Activated gamma-delta T cell treated with anti-CD3 and anti-CD28 coated beads, Interleukin-2, amount 50 U/mL, for 16 hours (primary cell): ENCODE measurements at places on chromosomes 1 and 21.

DNA sequence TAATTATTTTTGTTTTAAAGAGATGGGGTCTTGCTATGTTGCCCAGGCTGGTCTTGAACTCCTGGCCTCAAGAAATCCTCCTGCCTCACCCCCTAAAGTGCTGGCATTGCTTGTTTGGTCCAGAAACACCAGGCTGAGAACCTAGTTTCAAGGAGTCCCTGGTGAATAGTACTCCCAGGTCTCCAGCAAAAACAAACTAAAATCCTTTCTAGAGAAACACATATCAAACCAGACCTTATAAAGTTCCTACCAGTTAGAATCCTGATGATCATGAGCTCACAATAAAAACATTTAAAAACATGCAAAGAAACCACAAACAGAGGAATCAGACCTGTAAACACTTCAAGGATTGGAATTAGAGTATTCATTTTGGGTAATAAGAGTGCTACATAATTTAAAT is 34.4 kb upstream of the PADI1 start:
- no peak for DNase-seq

DNA sequence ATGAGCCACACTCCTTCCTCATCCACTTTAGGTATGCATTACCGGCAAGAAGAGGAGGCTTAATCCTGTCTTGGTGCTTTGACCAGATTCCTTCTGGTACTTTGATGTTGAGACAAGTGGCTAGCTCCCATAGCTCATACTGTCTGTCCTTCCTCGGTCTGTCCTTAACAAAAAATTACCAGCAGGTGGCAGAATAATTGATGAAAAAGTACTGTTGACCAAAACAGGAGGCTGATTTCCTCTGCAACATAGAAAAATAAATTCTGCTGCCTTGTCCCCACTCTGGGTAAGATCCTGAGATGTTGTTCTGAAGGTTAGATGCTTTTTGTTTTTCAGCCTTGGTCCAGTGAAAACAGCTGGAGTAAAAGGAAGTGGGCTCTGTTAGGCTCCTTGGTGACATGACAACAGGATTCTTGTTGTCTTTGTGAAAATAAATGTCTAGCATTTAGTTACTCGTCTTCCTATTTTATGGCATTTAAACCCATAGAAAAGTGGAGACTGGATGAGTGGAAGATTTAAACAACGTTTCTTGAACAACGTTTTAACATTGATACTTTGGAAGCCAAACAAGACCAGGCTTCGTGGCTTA is 11.2 kb upstream of the HJV start:
- no peak for DNase-seq

DNA sequence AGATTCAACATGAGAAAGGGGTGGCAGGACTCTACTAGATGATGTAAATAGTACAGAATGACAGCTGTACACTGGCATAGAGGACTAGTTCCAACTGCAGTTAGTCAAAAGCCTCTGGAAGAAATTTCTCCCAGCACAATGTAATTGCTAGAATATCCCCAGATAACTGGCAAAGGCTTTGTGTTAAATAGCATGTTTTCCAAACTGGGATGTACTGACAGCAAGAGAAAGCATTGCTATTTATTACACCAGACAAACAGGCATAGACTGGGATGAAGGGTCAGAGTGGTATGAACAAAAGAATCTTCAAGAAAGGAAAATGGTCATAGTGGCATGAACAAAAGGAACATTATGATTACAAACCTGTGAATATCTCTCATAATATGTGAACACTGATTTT is 115.9 kb upstream of the CXADR start:
- DNase-seq: no peak

GRCh38 chr1:1603671-1604373 is 3.9 kb upstream of the FNDC10 start:
- DNase-seq: no peak

GRCh38 chr1:207853372-207853757 is 57.6 kb downstream of the CD34 start:
- DNase-seq: no peak

- no peak for DNase-seq
Observed at GRCh38 chr1:175073633-175074032, 6.0 kb downstream of the TNN start.

DNA sequence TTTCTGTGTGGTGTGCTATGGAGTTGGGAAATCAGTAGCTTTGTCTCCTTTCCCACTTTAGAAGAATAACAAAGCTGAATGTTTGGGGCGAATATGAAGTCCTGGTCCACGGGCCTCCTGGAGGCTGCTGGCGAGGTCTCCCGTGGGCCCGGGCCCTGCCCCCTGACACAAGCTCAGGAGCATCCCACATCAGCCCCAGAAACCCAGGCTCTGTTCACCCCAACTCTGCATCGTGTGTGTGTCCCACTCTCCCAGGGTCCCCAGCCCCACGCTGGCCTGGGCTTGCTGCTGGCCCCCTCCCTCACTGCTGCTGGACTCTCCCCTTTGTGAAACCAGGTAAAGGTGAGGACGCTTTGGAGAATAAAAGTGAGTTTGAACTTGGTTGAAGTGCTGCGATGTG is 8.1 kb downstream of the PRDM16 start:
- DNase-seq: no peak

GRCh38 chr21:31732597-31733550 is 956 bp upstream of the SCAF4 start:
- no peak for DNase-seq

GRCh38 chr1:74467786-74468377 is 44.5 kb downstream of the LRRC53 start:
- DNase-seq: no peak

DNA sequence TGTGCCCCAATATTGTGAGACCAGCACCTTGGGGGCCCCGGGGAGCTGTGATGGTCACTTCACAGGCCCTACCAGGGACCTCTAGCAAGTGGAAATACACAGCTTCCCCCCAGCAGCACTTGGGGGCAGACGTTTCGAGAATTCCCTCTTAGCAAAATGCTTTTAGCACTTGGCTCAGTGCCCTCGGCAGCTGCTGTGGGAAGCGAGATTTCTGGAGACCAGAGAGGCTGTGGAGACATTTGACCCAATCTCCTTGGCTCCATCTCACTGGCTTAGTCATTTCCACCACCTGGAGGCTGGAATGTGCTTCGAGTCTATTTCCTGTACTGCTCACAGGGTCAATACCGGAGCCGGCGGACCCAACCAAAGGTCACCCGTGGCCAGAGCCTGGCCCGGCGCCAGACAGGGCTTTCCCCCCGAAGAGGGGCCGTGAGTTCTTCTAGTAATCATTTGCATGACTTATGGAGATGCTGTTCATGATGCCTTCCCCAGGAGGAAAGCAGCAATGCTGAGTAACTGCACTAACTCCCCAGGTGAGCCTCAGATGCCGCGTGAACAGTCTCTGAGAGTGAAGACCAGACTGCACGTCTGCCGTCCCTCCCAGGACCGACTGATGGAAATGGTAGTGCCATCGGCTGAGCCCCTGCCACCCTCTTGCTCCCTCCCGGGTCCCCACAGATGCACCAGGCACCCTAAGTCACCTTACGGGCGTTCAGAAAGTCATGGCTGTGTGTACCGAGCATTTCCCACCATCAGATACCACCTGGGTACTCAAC is 4.4 kb upstream of the C2CD2 start:
- DNase-seq: no peak

- DNase-seq: no peak
Observed at GRCh38 chr21:17435565-17436543, 77.0 kb upstream of the CXADR start.

DNA sequence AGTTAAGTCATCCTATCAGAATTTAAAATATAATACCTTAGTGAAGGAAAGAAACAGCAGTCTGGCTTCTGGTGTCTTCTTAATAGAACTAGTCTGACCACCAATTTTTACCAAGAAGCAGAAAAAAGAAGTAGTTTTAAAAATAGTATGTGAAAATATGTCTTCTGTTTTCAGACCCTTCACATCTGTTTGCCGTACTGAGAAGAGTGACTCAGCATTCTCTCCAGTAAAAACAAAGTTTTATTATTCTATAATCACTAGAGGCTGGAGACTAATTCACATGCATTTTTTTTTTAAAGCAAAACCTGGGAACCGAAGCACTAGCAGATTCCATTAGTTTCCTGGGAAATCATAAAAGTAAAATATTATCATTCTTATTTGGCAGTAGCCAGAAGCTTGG is 163.8 kb downstream of the COL24A1 start:
- DNase-seq: no peak
